ENCODE measurements at places on chromosomes 11 and 22.

DNA sequence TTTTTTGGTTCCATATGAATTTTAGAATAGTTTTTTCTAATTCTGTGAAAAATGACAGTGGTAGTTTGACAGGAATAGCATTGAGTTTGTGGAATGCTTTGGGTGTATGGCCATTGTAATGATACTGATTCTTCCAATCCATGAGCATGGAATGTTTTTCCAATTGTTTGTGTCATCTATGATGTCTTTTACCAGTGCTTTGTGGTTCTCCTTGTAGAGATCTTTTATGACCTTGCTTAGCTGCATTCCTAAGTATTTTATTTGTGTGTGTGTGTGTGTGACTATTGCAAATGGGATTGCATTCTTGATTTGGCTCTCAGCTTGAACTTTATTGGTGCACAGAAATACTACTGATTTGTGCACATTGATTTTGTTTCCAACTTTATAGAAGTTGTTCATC lies 3.0 kb upstream of the CSF2RB start:
- DNase-seq: no peak

GRCh38 chr11:20451568-20451967 lies 64.1 kb downstream of the PRMT3 start:
- DNase-seq: no peak

- DNase-seq: no peak
These were observed 4.6 kb downstream of the PLAAT2 start for GRCh38 chr11:63558459-63559157.

GRCh38 chr11:96229354-96229977 lies 113.5 kb downstream of the MAML2 start:
- no peak for DNase-seq

DNA sequence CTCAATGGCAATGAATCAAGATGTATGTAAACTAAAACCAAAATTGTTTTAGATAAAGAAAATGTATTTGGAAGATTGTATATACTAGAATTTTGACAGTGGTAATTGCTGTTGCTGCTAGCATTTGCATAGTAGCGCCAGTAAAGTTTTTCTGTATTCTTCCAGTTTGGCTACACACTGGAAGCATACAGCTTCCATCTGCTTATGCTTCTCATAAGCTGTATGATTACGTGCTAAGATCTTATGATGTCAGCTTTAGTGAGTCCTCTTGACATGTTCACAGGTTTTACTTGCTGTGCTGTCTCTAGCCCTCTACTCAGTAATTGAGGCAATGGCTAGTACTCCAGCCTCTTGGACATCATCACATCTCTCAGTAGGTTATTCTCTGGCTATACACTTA lies 256.3 kb downstream of the DDX10 start:
- no peak for DNase-seq

GRCh38 chr11:18780329-18780728 lies 11.3 kb downstream of the PTPN5 start:
- DNase-seq: no peak

DNA sequence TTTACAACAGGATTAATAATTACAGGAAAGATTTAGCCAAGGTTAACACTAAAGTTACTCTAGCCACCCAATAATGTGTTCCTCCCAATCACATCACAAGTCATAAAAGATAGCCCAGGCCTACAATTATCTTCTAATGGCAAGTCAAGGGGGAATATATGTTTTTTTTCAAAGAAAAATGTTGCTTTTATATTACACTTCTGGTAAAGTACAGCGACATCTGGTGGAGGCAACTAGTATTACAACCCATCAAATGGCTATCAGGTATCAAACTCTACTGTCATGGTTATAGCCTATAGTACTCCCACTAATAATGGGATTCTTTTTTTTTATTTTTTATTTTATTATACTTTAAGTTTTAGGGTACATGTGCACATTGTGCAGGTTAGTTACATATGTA lies 71.8 kb downstream of the XRRA1 start:
- no peak for DNase-seq

- no peak for DNase-seq
These were observed 33.6 kb downstream of the MACROD1 start for GRCh38 chr11:64132191-64132771.

DNA sequence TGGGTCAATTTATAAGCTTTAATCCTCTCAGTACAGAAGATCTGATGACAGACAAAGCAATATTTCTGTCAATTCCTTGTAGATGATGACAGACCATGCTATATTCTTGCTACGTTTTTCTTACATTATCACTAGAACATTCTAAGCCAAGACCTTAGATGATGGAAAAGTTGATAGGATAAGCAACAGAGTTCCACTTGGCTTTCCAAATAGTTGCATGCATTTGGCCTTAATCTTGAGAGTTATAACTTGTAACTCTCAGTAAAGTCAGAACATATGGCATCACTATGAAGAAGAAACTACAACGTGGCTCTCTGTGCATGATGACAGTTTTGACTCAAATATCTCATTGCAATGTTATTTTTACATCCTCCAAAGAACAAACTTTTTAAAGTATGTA lies 544.3 kb upstream of the LRRC4C start:
- no peak for DNase-seq

- no peak for DNase-seq
These were observed 7.6 kb downstream of the OR56A1 start for GRCh38 chr11:6022956-6023355.

DNA sequence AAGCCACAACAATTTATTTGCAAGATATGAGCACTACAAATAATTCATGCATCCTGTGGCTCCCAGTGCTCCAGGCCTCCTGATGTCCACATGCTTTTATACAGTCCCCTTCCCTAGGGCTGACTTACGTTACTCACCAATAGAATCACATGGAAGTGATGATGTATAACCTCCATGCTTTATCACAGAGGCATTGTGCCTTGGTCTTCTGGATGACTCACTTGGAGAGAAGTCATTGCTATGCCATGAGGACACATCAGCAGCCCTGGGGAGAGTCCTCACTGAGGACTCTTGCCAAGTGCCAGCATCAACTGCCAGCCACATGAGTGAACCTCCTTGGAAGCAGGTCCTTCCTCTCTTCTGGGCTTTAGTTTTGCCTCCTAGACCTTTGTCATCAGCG lies 22.0 kb upstream of the IGSF9B start:
- no peak for DNase-seq

GRCh38 chr11:69006816-69007215 lies 6.2 kb downstream of the MRGPRF start:
- no peak for DNase-seq

DNA sequence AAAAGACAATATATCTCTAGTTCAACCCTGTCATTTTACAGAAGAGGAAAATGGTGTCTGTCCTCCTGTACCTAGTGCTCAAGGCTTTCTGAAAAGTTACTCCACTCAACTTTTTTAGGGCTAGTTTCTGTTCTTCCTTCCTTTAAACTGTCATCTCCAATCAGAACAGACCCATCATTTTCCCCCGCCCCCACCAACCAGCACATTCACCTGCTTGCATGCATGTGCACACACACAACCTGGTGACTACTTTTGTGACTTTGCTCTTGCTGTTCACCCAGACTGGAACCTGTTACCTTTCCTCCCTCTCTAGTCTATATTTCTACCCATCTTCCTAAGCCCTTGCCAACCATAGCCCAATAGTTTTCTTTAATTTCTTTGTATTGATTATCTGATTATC lies 5.6 kb downstream of the FBXO7 start:
- DNase-seq: no peak

- DNase-seq: no peak
These were observed 124.5 kb upstream of the TMEM45B start for GRCh38 chr11:129691142-129691541.

- no peak for DNase-seq
These were observed 239.4 kb downstream of the CSNK2A3 start for GRCh38 chr11:11113626-11114025.
